ENCODE measurements at places on chromosomes 16 and 17.
A peak's percentile ranks its signal among the peaks of the same experiment; 100 is the strongest.

GRCh38 chr16:881219-882097 is 80.9 kb upstream of the GNG13 start:
- DNase-seq: no peak

- no peak for DNase-seq
Observed at GRCh38 chr16:50464325-50465290, 83.6 kb upstream of the NKD1 start.

DNA sequence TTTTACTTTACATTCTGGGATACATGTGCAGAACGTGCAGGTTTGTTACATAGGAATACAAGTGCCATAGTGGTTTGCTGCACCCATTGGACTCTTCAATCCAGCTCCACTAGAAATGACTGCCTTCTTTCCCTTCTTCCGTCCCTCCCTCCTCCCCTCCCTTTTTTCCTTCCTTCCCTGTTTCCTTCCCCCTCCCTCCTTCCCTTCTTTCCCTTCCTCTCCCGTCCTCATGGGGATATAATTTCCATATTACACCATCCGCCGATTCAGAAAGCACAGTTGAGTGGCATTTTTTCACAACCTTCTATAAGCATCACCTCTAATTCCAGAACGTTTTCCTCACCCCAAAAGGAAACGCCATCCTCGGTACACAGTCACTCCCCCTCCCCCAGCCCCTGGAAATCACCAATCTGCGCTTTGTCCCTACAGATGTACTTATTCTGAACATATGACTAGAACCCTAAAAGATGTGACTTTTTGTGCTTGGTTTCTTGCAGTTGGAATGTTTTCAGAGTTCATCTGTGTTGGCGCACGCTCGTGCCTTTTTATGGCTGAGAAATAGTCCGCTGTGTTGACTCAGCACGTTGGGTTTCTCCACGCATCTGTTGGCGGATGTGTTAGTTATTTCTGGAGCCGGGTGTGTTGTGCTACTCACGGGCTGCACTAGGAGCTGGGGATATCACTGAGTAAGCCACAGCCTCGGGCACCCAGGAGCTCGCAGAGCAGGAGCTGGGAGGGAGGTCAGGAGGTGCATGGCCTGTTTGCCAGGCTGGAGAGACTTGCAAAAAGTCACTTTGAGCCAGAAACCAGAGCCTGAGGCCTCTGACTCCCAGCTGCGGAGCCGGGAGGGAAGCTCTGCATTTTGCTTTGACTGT is 336.4 kb downstream of the SEC14L1 start:
- no peak for DNase-seq

- no peak for DNase-seq
Observed at GRCh38 chr16:73066927-73067670, 19.2 kb upstream of the ZFHX3 start.

- no peak for DNase-seq
Observed at GRCh38 chr17:4362141-4362540, 4.3 kb downstream of the UBE2G1 start.

GRCh38 chr17:39122991-39123390 is 28.4 kb downstream of the PLXDC1 start:
- no peak for DNase-seq

- no peak for DNase-seq
Observed at GRCh38 chr17:72901083-72901482, 191.4 kb downstream of the SLC39A11 start.

GRCh38 chr16:74226338-74226954 is 70.2 kb upstream of the PSMD7 start:
- no peak for DNase-seq

DNA sequence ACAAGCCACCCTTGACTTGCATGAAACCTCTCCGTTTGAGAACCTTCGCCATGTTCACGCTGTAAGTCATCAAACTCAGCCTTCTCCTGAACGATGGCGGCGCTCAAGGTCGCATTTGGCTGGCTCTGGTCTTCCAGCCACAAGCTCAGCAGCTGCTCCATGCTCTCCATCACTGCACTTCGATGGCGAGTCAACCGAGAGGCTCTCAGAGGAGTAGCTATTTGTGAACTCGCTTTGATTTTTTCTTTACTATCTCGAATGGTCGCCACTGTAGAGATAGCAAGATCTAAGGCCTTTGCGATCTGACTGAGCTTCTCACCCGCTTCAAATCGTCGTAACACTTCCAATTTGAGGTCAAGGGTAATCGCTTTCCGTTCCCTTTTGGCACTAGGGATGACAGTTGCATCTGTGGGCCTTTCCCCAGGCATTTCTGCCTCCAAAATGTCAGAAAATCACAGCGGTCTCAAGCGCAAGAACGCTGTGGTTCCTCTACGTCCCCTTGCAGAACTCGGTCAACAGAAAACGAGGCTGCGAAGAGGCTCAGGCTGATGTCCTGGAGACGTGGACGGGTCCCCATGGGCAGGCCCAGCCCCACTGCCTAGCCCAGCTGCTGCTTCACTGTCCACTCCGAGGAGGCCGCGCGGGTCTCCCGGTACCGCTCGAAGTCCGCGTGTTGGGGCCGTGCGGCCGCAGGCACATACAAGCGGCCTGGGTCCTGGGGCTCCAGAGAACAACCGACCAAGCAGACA is 23.1 kb downstream of the DEF8 start:
- DNase-seq: no peak

DNA sequence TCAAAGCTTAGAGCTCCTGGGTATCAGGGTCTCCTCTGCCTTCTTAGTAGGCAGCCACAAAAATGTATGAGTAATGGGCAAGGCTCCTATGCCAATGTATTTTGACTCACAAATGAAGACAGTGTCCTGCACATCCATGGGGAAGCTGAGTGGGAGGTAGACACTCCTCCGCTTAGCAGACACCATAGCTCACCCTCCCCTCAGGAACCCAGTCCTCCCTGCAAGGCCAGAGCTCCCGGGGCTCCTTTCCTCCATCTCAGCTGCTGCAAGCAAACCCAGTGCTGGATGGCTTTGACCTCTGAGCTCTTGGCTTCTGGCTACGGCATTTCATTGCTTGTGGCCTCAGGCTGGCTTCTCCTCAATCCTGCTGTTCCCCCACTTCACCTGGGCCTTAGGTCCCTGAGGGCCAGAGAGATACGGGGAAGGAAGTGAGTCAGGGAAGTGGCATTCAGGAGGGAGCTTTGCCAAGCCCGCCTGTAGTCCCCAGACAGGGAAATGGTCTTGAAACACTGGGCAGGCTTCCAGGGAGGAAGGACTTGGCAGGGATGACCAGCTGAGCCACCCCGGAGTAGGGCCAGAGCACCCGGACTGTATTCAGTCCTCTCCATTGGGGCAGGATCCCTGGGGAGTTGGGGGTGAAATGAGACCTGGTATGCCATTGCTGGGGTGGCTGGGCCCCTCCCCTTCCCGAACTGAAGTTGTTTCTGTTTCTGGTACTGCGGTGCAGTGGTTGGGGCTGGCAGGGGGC is 4.5 kb downstream of the ABCC3 start:
- DNase-seq: no peak

GRCh38 chr17:77720946-77721845 is 237.3 kb upstream of the TNRC6C start:
- no peak for DNase-seq

- DNase-seq: peak; percentile 40
Observed at GRCh38 chr17:34980681-34981537, 597 bp downstream of the LIG3 start.

DNA sequence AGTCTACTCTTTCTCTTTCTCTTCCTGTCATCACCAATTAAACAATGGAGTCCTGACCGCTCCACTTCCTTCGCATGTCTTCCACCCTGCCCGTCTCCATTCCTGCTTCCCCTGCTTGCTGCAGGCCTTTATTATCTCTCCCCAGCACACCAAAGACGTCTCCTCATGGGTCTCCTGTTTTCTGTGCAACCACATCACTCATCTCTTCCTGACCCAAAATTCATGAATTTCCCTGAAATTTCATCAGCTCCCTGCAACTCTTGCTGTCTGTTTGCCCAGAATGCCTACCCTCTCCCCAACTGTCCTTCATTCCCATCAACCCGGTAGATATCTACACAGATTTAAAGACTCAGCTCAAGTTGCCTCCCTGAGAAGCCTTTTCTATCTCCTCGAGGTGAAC is 76.7 kb upstream of the ALOX12 start:
- no peak for DNase-seq

DNA sequence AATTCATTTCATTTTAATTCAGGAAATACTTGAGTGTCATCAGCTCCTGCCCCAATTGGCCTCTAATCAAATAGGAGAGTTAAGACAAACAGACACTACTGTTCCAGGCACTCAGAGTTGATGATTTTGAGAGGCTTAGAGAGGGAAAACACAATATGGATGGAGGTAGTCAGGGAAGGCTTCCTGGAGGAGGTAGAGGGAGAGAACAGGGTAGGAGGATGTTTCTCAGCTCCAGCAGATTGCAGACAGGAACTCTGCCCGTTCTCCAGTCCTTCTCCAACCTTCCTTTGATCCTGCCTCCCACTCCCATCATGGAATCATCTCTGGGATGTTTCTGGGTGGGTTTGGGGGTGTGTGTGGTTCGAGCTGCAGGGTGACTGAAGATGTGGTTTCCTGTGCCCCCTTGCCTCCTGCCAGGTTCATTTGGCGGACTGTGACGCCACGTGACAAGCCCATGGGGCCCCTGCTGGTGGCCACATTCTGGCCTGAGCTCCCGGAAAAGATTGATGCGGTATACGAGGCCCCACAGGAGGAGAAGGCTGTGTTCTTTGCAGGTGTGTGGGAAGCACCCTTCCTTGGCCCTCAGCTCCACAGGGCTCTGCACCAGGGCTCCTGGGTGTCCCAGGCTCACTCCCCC is 12.2 kb upstream of the LPCAT2 start:
- no peak for DNase-seq

DNA sequence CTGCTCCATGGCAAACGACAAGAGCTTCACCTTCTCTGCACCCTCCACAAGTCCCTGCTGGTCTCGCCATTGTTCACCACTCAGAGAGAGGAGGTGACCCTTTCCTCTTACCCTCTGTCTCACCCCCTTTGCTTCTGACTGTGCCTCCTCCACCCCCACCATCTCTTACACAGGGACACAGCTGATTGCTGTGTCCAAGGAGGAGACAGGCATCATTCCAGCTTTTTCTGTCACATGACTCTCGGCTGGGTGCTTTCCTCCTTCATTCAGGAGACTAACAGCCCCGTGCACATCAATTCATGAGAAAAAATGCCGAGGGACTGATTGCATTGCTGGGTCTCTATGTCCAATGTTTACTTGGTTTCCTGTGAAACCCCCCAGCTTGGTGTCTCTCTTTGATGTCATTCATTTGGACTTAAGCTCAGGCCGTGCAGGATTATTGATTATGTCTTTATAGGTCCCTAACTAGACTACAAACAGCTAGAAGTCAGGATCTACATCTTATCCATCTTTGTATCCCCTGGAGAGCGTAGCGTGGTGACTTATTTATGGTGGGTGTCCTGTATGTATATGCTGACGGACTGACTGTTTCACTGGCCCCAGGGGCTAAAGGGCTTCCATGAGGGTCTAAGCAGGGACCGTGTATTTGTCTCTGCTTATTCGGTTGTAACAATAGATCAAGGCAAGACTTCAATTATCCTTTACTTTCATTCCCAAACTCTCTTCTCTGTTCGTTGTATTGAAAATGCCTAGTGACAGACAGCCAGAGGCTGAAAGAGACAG is 82.2 kb upstream of the CDH13 start:
- no peak for DNase-seq

DNA sequence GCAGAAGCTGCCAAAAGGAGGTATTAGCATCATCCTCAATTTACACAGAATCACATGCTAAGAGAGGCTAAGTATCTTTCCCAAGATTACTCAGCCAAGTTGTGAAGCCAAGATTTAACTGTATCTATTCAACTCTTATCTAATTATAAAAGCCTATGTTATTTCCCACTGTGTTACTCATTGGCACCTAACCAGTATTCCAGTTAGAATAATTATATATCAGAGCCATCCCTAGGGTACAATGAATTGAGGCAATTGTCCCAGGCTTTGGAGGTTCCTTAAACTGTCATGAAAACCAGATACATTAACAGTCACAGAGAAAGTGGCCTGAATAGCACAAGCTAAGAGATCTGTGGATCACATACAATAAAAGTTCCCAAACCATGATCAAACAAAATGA is 10.9 kb upstream of the AMFR start:
- DNase-seq: no peak

GRCh38 chr16:85211271-85211801 is 99.1 kb upstream of the CIBAR2 start:
- no peak for DNase-seq

- DNase-seq: no peak
Observed at GRCh38 chr17:55198690-55199370, 65.9 kb upstream of the HLF start.

All from stimulated activated CD8-positive, alpha-beta memory T cell treated with anti-CD3 and anti-CD28 coated beads, Interleukin-15, amount 100 ng/mL, for 24 hours (primary cell).